ENCODE measurements at places on chromosomes 5 and 9. TPM values are rescaled to one million over a fixed set of nuclear protein-coding genes. Genes with fewer than 3 reads are reported as not detected.

SLC36A1 gene
- total RNA-seq = 9.9 TPM

PITX1 gene
- 1.5 TPM for total RNA-seq

GFI1B gene
- not detected for total RNA-seq

NR4A3 gene
- total RNA-seq = 0.25 TPM

CCDC171 gene
- total RNA-seq = 4.5 TPM

MCIDAS gene
- total RNA-seq = not detected

LEAP2 gene
- total RNA-seq = 0.11 TPM

TJP2 gene
- 51.1 TPM for total RNA-seq

PRSS3 gene
- total RNA-seq = 22.4 TPM

POU5F2 gene
- 1.4 TPM for total RNA-seq

MYO10 gene
- total RNA-seq = 39.6 TPM

SLC25A48 gene
- total RNA-seq = not detected
